ENCODE measurements at places on chromosomes 12 and 14.
A peak's percentile ranks its signal among the peaks of the same experiment; 100 is the strongest.

DNA sequence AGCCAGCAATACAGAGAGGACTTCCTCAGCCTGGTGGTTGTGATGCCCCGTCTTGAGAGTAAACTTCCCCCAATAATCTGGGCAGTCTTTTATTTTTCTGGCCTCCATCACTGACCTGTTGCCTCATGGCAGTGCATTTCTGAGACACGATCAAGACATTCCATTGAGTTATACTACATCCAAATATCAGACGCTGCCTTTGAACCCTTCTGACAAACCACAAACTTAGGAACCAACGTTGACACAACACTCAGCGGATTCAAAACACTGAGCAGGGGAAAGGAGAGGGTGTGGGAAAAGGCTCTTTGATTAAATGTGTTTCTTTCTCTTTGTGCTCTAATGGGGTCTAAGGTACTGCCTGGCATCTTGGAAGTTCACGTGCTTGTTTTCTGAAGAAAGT lies 100.7 kb upstream of the TBX5 start:
- DNase-seq: no peak

GRCh38 chr14:71733210-71733883 lies 198.9 kb upstream of the RGS6 start:
- no peak for DNase-seq

GRCh38 chr12:10341892-10342509 lies 34.3 kb downstream of the KLRD1 start:
- no peak for DNase-seq

- no peak for DNase-seq
Measured at GRCh38 chr12:75581515-75581914, 70.1 kb upstream of the KRR1 start.

DNA sequence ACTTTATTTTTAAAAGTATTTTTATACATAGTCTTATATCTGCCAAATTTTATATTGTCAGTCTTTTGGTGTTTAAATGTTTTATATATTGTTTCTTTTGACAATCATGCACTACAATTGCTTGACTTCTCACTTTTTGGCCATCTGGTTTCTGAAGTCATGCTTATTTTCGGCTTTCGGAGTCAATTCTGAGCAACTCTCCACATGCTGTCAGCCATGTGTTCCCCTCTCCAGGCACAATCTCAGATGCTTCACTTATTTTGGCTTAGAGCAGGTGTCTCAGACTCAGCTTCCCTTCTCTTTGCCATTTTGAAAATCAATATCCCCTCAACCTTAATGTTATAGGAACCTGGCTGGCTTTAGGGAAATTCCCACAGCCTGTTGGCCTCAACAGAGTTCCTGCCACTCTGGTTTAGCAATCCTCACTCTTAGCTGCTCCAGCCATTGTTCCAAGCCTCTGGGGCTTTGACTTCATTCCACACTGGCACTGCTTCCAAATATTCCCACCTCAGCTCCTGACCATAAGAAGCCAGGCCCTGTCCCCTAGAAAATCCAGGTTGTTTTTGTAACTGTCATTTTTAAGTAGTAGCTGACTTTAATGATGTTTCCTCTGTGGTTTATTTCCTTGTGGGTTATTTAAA lies 125.5 kb upstream of the FAR2 start:
- DNase-seq: no peak

DNA sequence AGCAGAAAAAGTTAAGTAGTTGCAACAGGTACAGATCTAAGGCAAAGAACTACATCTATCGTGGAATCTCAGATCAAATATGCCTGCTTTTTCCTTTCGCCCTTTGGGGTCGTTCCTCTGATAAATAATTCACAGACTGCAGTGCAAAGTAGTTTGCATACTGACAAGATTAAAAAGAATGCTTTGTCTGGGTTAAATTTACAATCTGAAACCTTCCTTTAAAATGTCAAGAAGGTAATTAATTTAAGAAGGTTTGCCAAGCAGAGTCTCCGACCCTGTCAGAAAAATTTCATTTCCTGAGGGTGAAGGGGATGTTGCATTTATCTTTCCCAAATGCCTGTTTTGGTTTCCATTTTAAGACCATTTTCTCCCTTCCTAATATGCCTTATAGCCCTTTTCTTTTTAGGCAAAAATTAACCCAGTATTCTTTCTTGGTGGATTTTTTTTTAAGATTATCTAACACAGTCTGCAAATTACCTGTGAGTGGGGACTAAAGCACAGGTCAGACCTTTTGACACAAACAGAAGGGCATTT lies 406.9 kb downstream of the LRIG3 start:
- no peak for DNase-seq

DNA sequence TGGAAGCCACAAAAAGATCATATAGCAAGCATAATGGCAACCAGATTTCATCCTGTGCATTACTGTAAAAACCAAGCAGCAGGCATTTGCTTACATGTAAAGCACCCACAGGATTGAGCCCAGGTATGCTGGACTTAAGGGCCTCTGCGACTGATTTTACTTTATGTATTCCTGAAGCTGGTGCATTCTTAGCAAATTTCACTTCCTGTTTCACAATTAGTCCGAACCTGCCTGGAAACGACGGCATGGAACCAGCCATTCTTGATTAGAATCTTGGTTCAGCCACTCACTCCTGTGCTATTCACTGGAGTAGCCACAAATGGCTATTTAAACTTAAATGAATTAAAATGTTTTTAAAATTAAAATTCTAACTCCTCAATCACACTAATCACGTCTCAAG lies 239.2 kb downstream of the NUAK1 start:
- DNase-seq: no peak

- no peak for DNase-seq
Measured at GRCh38 chr12:6215120-6215807, 15.1 kb downstream of the CD9 start.

GRCh38 chr12:26277506-26278246 lies 82.3 kb downstream of the SSPN start:
- DNase-seq: no peak

DNA sequence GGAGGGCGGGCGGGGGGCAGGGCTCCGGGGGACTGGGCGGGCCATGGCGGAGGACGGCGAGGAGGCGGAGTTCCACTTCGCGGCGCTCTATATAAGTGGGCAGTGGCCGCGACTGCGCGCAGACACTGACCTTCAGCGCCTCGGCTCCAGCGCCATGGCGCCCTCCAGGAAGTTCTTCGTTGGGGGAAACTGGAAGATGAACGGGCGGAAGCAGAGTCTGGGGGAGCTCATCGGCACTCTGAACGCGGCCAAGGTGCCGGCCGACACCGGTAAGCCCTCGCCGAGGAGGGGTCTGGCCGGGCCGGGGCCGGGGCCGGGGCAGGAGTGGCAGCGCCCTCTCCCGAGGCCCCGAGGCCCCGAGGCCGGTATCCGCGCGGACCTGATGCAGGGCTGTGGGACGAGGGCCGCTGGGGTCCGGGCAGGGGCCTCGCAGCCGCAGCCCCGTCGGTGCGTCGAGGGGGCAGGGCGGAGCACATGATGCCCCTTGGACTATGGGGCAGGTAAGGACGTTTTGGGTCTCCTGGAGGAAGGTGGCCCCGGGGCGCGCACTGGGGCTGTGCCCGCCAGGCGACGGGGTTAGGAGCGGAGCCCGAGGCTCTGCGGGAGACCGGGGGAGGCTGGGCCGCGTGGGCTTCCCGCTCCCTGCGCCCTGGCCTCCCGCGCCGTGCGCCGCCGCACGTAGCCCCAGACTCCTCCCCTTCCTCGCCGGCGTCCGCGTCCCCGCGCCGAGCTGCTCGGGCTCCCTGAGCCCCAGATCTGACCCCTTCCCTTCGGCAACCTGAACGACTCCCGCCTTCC lies at the start of gene TPI1:
TSS of gene TPI1 (plus strand) at position 119 of the 798 bp plus-strand sequence. CDS start at position 155, 36 bp downstream.
- peak; percentile 69 for DNase-seq

GRCh38 chr12:52690351-52691075 lies 10.3 kb upstream of the KRT1 start:
- no peak for DNase-seq

DNA sequence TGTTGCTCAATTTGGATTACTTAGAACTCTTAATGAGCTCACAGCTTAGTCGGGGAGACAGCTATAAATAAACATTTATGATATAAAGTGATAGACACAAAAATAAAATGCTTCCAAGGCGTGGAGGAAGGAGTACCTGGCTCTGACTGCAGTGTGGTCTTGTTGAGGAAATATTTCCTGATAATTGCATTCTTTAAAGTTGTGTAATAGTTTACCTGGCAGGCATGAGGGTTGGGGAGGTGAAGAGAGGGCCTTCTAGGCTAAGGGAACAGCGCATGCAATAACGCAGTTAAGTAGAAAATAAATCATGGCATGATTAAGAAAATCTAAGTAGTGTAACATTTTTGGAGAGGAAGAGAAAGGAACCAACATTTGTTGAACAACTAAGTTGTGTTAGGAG lies 260.5 kb upstream of the ATP2B1 start:
- DNase-seq: no peak

DNA sequence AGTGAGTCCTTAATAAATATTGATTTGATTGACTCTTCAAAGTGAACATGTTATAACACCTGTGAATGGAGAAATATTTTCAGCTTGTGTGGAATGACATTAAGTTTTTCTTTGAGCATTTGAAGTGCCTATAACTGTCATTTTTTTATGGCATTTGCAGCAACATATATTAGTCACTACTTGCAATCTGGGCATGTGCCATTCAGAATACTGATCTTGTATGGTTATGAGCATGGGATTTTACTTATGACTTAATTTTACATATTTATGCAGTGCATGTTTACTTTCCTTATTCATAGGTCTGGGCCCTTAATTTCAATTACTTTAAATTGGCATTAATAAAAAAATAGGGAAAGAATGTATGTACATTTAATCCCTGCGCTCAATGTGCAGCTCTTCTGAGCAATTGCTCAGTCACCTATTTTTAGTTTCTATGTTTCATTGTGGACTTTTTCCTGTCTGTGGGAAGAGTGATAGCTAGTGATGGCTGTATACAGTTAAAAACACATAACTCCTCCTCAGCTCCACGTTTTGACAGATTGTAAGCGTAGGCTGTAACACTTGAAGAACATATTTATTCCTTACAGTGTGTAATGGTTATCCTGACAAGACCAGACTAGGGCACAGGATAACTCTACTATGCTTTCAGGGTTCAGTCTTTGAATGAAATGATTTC lies 339.6 kb downstream of the SNAPC1 start:
- no peak for DNase-seq

GRCh38 chr12:89895591-89895990 lies 187.0 kb upstream of the ATP2B1 start:
- DNase-seq: no peak

DNA sequence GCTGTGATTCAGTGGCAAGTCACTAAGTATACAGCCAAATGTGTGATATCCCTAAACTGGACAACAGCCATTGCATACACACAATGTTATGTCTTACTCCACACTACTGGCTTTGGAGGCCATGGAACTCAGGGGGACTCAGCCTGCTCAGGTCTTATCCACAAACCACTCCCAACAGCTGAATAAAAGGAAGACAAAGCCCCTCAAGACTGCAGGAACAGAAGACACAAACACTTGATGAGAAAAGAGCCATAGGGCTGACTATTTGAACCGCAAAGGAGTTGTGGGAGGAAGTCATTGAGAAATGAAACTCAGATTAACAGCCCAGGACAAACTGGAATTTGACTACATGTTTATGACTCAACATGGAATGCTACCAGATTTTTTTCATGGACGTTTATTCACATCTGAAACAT lies 40.9 kb downstream of the PTGER2 start:
- no peak for DNase-seq

GRCh38 chr12:113221997-113222729 lies 899 bp downstream of the TPCN1 start:
- no peak for DNase-seq

DNA sequence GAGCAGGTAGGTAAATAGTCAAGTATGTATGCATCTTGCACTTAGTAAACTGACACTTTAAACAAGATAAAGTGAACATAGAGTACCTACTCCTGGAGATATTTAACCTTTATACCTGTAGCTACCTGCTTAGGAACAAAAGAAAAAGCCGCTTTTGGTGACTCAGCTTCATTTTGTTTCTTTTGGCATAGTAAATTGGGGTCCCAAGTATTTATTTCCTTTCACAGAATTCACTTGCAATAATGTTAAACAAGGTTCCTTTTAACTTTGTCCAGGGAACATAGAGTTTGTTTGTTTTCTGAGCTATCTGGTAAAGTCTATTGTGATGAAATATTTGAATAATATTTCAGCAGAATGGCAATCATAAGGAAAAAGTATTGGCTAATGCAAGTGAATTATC lies 20.0 kb downstream of the SLCO1B3 start:
- DNase-seq: no peak

DNA sequence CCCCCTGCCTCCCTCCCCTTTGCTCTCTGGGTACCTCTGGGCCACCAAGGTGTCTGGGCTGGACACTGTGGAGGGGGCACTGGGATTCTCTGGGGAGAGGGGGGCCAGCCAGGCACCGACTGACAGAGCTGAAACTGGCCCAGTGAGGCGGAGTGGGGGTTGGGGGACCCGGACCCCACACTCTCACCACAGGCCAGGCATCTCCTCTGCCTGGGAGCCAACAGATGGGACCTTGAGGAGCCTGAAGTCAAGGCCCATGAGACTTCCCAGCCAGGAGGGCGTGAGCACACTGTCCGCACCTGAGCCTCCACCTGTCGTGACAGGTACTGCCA lies 39.8 kb upstream of the PPP1R13B start:
- no peak for DNase-seq

DNA sequence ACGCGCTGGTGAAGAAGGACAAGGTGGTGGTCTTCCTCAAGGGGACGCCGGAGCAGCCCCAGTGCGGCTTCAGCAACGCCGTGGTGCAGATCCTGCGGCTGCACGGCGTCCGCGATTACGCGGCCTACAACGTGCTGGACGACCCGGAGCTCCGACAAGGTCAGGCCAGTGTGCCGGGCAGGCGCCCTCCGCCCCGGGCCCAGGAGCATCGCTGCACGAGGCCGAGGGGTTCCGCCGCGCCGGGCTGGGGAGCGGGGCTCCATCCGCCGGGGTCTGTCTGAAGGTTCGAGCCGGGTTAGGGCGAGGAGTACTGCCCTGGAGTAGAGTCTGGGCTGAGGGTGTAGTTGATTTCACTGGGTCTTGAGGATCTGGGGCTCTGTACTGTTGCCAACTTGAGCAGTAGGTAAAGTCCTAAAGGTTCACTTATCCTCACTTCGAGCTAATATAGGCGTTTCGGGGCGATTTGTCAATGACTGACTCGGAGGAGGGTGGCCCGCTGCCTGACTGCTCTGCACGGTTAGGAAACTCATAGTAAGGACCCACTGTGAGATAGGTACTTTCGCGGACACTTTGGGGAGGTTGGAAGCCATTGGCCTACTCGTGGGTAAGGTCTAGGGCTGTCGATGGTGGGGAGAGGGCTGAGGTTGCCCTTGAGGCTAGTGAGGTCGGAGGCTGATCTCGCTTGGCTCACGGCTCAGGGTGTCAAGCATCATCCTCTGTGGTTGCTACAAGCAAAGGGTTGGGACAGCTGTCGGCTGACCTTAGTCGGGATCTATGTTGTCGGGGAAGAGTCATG lies 574 bp downstream of the GLRX5 start:
- no peak for DNase-seq

- DNase-seq: no peak
Measured at GRCh38 chr12:131848753-131849152, 20.6 kb downstream of the MMP17 start.

- DNase-seq: no peak
Measured at GRCh38 chr12:73210548-73211204, 938.5 kb downstream of the TRHDE start.

Measured in T-helper 22 cell (primary cell).